ENCODE measurements at places on chromosomes 11 and 22.

- DNase-seq, result no peak
Observed at GRCh38 chr22:19962246-19962908, 20.8 kb upstream of the TXNRD2 start.

GRCh38 chr11:12211331-12212065, 101.1 kb downstream of the MICAL2 start:
- DNase-seq, result no peak

DNA sequence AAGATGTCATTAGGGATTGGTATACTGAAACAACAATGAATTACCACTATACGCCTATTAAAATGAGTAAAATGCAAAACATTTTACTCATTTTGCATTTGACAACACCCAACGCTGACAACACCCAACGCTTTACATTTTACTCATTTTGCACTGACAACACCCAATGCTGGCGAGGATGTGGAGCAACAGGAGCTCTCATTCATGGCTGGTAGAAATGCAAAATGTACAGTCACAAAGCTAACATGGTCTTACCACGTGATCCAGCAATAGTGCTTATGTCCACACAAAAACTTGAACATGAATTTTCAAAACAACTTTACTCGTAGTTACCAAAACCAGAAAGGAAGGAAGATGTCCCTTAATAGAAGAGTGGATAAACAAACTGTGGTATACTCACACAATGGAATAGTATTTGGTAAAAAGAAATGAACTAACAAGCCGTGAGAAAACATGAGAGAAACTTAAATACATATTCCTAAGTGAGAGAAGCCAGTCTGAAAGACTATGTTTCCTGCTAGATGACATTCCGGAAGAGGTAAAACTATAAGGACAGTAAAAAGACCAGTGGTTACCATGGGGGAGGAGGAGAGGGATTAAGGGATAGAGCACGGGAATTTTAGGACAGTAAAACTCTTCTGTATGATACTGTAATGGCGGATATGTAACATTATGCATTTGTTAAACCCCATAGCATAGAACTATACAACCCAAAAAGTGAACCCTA, 11.4 kb upstream of the MSANTD2 start:
- DNase-seq, result no peak

DNA sequence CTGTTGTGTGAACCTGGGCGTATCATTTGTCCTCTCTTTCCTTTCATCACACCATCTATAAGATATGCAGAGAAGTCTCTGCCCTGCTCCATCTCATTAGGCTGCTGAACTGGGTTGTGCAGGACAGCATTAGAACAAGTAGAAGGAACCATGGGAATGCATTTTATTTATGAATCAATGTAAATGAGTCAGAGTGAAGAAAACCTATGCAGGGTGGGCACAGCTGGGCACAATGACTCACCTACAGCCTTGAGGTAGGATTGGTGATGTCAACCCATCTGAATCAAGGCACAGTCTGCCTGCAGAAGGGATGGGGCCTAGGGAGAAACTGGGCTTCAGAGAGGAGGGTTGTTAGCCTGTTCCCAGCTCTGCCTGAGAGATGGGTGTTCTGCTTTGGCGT, 123.4 kb downstream of the CSNK2A3 start:
- DNase-seq, result no peak

GRCh38 chr11:36469063-36469462, 41.0 kb downstream of the TRAF6 start:
- no peak for DNase-seq

DNA sequence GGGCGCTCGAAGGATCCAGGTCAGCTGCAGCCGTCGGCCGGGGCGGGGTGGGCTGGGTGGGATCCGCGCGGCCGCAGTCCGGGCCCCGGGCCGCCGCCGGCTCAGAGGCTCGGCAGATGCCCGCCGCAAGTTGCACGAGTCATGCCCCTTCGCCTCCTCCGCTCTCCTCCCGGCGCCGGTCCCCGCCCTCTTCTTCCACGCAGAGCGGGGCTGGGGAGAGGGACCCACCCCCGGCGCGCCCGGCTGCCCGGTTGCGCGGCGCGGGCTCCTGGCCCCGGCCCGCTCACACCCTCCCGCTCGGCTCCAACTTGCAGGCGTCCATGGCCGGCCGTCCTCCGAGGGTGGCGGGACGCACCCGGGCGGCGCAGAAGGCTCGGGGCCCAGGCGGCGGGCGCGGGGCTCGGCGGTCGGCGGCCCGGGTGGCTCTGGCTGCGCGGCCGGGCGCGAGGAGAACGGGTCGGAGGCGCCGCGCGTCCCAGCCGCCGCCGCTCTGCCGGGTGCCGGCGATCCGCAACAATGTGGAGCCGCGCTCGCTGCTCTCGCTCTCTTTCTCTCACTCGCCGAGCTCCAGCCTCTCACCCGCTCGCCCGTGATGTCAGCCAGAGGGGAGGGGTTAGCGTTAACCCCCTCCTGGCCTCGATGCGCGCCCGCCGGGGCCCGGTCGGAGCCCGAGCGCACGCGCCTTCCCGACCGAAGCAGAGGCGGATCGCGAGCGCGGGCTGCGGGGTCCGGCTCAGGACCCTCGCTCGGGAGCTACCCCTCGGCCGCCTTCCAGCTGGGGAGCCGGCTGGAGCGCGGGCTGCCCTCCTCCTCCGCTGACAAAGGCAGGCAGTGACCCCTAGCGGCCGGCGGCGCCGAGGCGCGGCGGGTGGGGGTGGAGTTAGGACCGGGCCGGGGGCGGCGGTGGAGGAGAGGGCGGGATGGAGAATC, at the start of gene NECTIN1:
Gene NECTIN1 (minus strand): TSS at position 550 of the 930 bp plus-strand sequence. CDS start 647 bp downstream, outside the sequence.
- DNase-seq, result peak; percentile 80

DNA sequence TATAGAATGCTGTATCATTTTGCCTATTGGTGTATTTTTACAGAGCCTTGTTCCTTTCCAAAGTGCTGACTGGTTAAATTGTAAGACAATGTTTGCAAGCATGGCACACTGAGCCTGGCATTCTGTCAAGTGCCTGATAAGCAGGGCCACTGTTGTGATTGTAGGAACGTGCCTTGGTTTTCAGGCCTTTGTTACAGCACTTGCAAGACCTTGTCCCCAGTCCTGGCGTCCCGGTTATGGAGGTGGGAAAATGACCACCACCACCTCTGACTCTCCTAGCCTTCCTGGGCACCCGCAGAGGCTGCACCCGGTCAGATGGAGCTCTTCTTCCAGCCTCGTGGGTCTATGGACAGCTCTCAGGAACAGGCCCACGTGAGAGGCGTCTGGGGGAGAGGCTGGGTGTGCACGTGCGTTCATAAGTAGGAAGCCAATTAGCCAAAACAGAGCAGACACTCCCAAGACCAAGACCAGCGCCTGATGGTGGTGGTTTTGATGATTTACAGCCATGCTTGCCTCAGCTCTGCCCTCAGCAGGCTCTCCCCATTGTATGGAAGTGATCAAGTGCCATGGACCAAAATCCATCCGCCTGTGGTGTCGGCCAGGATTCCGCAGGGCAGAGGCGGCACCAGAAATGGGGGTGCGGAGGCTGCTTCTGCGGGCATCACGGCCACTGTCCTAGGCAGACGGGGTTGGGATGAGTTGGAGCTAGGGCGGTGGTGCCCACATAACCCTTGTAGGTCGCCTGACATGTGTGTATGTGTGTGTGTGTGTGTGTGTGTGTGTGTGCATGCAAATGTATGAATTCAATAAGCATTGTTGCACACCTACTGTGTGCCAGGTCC, 89.8 kb downstream of the RTL6 start:
- no peak for DNase-seq
